ENCODE measurements at places on chromosomes 3 and 15.
A peak's percentile ranks its signal among the peaks of the same experiment; 100 is the strongest.

DNA sequence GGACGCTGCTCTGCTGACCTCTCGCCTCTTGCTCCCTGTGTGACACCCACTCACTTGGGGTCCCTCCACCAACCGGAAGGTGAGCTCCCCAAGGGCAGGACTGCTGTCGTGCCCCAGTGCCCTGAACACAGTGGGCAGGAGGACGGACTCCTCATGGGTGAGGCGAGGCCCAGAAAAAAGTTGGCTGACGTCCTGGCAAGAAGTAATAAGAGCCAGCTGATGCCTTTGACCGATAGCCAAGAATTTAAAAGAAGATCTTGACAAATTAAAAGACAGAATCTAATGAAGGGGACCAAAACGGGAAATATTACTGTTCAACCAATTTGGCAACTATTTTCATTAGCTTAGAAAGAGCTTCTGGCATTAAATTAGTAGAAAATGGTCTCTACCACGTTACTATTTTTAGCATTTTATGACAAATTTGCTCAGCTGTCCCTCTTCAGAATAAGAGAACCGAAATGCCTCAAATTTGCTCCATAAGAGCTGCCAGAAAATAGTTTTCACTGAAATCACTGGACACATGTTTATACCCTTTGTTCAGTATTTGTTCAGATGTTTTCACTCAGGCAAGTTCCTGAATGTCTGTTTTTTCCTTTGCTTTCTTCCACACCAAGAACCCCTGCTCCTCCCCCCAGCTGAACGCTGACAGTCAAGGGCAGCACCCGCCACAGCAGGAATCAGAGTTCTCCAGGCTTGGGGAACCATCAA is 60.5 kb downstream of the XXYLT1 start:
- DNase-seq = no peak

DNA sequence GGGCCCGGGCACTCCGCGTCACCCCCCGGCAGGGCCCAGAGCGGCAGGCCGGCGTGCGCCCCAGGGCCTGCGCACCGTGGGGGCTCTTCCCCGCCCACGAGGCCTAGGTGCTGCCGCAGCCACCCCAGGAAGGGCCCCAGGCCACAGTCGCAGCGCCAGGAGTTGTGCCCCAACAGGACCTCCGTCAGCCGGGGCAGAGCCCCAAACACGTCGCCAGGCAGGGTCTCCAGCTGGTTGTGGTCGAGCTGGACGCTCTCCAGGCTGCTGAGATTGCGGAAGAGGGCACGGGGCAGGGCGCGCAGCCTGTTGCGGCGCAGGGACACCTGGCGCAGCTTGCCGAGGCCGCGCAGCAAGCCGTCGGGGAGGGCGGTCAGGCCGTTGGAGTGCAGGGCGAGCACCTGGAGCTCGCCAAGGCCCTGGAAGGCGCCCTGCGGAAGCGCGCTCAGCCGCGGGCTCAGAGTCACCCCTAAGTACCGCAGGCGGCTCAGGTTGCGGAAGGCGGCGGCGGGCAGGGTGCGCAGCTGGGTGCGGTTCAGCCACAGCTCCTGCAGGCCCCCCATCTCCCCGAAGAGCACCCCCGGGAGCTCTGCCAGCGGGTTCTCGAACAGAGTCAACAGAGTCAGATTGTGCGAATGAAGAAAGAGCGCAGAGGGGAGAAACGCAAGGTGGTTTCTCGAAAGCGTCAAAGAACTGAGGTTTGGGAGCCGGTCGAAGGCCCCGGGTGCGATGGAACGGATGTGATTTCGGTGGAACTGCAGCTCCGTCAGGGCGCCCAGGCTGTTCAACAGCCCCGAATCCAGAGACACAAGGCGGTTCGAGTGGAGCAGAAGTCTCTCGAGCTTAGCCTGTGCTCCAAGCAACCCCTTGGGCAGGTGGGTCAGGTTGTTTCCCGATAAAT is 2.0 kb downstream of the GP5 start:
- DNase-seq = peak; percentile 22

DNA sequence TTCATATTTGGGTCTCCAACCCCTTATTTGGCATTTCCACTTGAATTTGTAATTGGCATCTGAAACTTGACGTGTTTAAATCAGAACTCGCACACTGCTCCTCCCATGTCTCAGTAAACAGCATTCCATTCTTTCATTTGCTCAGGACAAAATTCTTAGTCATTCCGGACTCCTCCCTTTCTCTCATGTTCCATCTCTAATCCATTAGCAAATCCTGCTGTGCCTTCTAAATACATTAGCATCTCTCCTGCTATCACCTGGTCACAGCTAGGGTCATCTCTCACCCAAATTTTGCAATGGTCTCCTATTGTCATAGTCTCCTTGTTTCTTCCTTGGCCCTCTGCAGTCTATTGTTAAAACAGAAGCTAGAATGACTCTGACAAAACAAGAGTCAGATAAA is 119.9 kb upstream of the CADPS start:
- DNase-seq = no peak

- no peak for DNase-seq
These were observed 231.1 kb upstream of the COL8A1 start for GRCh38 chr3:99407257-99407656.

DNA sequence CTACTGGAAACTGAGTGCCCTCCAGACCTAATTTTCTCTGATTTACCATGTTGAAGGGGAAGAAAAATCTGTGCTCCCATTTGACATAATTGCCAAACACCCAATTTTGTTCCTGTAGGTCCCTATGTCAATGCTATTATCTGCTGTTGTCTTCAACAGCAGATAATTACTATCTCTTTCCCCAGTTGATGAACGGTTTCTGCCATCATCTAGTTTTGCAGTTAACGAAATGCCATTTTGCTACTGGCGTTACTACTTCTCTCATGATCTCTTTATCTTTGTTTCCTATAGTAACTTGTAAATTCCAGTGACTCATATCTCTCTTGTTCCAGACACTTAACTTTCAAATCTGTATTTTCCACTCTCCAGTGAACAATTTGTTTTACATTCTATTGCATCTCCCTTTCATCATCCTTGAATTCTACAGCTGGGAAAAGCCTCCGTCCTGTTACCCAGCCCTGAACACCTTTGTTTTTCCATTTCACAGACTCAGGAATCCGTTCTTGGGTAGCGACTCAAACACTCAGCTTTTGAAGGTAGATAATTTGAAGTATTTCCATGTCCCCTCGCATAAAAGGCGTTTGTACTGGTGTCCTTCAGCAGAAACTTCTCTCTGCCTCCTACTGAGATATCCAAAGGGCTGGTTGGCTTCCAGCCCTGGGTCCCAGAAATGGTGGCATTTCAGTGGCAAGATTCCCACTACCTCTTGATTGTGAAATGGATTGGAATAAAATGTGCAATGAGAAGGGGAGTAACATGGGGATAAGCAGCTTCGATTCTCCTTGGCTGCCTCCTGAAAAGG is 111.7 kb downstream of the FOXB1 start:
- no peak for DNase-seq

GRCh38 chr3:71432044-71432975 is 151.2 kb downstream of the FOXP1 start:
- DNase-seq = no peak

- DNase-seq = no peak
These were observed 363.4 kb upstream of the RARB start for GRCh38 chr3:25064681-25065080.

- no peak for DNase-seq
These were observed 45.6 kb downstream of the DMXL2 start for GRCh38 chr15:51576911-51577500.

- no peak for DNase-seq
These were observed at the start of gene STX19 for GRCh38 chr3:94028093-94028837. Gene STX19, minus strand, starts transcription at chr3:94028597. Its CDS starts 13,328 bp downstream, at chr3:94015269.

GRCh38 chr3:8816106-8816505 is 46.7 kb upstream of the OXTR start:
- no peak for DNase-seq

DNA sequence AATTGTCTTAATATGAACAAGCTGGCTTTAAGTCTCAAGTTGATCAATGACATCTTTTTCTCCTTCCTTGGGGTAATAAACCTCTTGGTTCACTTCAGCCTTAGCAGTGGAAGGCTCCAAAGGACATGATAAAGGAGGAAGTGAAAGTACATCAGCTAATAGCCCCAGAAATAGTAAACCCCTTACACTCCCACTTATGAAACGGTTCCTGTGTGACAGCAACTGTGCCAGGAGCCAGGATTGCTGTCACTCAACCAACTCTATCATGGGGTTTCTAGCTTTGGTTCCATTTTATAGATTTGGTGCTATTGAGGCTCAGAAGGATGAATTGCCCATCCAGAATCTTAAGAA is 216.7 kb downstream of the ABHD5 start:
- no peak for DNase-seq

- DNase-seq = no peak
These were observed 16.1 kb downstream of the LYSMD2 start for GRCh38 chr15:51721199-51721960.

DNA sequence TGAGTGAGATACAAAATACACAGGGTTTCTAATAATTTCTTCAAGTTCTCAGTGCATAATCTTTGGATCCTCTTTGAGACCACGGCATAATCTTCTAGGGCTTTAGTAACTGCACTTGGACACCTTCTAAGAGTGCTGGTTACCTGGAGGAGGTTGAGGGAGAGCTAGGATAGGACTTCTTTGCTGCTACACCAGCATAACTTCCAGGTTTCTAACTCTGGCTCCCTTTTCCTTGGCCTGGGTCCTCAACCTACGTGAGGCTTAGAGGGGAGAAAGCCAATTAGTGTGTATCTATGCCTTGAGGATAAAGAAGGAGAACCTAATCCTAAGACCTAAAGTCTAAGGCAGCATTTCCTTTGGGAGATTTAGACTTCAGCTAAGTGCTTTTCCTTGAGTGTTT is 184.8 kb downstream of the LSAMP start:
- no peak for DNase-seq

- no peak for DNase-seq
These were observed 33.0 kb downstream of the SLC28A1 start for GRCh38 chr15:84917452-84917851.

DNA sequence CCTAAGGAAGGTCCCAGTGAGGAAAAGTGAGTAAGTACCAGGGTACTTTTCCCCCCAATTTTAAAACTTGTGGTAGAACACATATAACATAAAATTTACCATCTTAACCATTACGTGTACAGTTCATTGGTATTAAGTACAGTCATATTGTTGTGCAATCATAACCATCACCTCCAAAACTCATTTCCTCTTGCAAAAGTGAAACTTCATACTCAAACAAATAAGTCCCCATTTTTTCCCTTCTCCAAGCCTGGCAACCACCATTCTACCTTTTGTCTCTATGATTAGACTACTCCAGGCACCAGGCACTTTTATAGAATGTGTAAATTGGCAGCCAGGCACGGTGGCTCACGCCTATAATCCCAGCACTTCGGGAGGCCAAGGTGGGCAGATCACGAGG is 12.2 kb downstream of the PRC1 start:
- DNase-seq = no peak

DNA sequence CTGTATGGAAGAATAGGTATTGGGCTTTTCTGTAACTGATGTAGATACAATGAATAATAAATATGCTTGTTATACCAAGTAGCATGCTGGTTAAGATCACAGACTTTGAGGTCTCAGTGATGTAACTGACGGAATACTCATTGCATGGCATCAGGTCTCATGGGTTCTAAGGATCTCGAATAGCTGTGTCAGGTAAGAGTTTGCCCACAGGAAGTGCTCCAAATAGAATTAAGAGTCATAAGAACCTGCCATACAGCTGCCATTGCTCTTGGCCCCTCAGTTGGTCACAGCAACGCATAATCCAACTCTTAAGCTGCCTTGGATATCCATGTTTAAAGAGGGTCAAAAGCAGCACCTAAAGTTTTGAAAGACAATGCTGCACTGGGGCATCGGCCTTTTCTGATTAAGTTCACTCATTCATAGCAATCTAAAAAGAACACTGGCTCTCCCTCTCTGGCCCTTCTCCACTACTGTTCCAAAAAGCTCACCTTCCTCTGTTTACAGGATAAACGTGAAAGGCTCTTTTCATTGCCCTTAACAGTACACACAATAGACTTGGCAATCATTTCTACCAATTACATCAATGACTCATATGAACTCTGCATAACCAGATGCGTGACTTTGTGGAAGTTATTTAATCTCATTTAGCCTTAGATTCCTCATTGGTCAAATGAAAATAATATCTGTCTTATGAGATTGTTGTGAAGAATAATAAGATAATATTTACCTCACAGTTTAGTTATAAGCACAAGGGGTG is 74.6 kb downstream of the ZBTB20 start:
- DNase-seq = no peak

DNA sequence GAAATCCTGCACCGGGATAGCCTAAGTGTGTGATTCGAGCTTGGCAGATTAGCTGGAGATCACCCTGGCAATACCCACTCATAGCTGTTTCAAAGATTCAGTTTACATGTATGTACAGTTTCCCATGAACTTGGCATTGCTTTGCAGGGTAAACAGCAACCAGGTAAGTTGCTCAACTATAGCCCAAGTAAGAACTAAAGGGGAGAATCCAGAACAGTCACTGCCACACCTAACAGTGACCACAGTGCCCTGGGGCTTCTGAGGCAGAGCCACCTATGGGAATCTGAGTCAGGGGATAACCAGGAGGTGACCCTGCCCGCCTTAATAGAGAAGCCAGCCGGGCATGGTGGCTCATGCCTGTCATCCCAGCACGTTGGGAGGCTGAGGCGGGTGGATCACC is 15.9 kb downstream of the CDAN1 start:
- no peak for DNase-seq

DNA sequence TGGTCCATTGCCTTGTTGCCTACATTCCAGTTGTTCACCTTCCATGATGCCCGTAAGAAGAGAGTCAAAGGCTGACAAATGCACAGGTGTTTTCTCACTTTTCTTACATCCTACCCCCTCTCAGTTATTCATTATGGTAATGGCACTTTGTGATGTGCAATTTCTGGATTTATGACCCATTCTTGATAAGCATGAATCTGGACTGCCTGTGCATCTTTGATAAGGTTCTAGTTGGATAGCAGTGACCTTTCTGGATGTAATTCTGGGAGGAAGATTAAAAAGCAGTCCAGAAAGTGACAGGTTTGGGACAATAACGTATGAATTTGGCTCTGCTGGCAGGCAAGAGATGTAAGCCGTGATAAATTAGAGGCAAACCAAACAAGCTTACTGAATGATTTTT is 101.5 kb downstream of the ROBO2 start:
- DNase-seq = no peak

- no peak for DNase-seq
These were observed 149.9 kb downstream of the CFAP20DC start for GRCh38 chr3:58899953-58900298.

DNA sequence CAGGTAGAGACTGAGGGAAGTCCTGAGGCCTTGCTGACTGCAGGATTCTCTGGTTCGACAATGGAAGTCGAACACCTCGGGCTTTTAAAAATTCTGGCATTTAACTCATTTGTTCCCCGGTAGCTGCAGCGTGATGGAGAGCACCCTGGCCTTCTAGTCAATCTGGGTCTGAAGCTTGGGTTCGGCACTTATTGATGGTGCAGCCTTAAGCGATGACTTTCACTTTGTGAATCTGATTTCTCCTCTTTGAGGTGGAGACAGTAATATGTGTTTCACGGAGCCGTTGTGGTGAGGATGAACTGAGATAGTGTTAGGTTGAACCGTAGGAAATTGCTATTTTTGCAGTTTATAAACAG is 621 bp upstream of the PARP6 start:
- DNase-seq = no peak
